ENCODE measurements at places on chromosomes 2 and 18. TPM values are rescaled to one million over a fixed set of nuclear protein-coding genes. Genes with fewer than 3 reads are reported as not detected.

INHBB gene
- total RNA-seq: under 0.01 TPM

C2orf74 gene
- 4.8 TPM for total RNA-seq

SCYGR4 gene
- not detected for total RNA-seq

UGT1A10 gene
- total RNA-seq: under 0.01 TPM

SPAST gene
- 14.5 TPM for total RNA-seq

FOXI3 gene
- total RNA-seq: not detected

- DNase-seq: peak; percentile 55
Observed at GRCh38 chr2:28239207-28239606, 153.5 kb upstream of the FOSL2 start.

- DNase-seq: no peak
Observed at GRCh38 chr2:66440708-66441497, 6.0 kb downstream of the MEIS1 start.

DNA sequence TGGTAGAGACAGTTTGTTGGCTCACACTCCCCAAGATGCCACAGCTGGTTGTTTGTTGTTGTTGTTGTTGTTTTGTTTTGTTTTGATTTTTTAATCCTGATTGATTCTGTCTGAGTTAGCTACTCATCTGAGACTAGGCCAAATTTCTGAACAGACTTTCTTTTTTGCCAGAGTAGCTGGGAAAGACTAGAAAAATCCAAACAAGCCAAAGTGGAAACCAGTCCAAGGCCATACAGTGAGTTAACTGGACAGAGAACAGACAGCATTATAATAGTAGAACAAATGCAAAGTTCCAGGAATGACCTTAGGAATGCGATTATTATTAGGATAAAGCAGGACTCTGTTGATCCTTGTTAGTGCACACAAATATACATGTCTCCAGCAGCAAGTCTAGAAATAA, 43.8 kb upstream of the CYP26B1 start:
- no peak for DNase-seq

DNA sequence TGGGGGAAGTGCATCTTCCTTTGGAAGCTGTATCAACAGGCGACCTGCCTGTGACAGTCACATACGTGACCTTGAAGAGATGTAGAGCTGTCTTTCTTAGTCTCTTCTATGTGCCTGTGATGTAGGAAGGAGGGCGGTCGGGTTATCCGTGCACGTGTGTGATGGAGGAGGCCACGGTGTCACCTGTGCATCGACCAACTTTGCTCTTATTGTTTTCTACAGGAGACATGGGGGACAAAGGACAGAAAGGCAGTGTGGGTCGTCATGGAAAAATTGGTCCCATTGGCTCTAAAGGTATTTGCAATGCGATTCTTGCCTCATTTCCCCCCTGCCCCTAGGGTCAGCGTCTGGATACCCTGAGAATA, 20.7 kb upstream of the ALLC start:
- no peak for DNase-seq

DNA sequence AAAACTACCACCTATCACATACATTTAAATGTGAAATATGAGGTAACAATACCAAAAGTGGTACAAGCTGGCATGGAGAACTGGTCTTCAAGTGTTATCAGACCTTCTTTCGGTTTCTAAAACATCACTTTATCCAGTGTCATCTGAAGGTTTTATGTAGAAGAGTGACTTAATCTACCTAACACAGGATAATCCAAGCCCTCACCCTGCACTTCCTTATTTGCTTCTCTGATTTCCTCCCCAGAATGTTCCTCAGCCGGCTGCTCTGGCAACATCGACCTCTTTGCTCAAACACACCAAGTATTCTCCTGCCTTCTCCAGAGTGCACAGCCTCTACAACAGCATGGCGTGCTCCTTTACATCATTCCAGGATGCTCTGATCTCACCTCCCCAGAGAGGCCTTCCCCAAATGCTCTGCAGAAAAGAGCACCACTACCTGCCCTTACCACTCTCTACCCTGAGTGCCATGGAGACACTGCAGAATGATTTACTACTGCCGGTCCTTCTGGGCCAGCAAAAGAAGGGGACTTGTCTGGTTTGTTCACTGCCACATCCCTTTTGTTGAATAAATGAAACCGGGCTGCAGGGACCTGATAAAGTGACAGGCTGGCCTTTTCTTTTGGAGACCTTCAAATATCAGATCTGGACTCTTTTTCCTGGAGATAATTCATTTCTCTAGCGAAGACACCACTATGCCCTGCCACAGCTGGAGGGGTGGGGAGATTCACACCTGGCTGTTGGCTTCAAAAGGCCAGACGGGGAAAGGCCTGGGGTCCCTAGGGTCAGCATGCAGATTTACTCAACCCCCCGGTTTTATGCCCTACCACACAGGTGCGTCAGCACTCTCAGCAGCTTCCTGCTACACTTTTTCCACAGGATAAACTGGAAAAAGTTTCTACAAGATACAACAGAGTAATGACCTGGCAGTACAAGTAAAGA, 42.0 kb downstream of the TTR start:
- DNase-seq: peak; percentile 50

DNA sequence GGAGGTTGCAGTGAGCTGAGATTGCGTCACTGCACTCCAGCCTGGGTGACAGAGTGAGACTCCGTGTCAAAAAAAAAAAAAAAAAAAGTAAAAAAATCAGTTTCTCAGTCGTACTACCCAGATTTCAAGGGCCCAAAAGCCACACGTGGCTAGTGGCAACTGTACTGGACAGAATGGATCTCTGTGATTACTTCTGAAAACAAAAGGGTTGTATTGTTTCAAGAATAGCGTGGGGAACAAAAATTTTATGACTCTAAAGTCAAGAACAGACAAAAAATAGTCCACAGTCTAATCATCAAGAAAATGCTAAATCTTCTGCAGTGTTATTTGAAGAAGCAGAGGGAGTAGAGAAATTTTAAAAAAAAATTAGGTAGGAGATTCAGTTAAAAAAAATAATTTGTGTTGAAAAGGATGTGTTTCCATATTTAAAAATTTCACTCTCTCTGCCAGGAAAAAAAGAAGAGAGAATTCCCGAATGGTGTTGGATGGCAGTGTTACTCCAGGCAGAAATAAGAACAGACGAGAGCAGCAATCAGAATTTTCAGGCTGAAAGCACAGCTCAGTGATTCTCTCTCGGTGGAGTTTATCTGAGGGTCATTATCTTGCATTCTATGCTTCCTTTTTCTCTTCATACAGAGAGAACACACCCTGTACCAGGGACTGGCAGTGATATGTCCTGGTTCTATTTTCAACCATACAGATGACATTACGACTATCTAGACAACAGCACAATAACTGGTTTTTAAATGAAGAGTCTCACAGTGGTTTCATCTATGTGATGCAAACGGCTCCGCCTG, 61.8 kb downstream of the CABYR start:
- DNase-seq: no peak

DNA sequence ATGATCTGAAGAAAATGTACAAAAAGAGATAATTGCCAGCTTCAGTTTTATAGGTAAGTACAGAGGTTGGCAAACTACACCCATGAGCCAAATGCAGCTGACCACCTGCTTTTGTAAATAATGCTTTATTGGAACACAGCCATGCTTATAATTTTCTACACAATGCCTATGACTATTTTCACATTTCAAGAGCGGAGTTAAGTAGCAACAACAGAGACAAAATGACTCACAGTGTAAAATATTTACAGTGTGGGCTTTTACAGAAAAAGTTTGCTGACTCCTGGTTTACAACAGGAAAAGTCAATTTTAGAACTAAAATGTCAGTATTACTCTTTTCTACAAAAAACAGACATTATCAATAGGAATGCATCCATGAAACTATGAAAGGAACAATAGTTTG, 26.0 kb downstream of the CWC22 start:
- DNase-seq: no peak

DNA sequence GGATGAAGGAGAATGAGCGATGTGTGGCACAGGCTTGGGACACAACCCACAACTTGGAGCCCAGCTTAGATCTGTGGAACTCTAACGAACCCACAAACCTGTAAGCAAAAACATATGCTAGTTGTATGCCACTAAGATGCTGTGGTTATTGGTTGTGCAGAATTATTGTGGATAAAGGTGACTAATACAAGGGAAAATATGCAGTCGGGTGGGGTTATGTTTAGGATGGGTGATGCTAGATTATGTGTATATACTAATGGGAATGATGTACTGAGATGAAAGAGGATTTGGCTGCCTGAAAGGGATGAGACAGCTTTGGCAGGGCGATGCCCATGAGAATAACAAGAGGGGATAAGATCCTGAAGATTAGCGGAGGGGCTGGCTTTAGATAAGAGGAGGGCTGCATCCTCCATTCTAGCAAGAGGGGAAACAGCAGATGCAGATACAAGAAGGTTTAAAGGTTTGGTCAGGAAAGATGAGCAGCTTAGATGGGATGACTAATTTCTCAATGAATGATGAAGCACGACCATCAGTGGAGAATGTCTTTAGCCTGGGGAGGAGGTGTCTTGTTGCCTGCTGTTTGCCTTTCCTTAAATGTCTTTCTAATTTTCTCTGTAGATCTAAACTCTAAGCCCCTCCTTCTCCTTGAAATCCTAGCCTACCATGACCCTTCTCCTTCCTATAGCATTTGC, 49.6 kb downstream of the GALNT14 start:
- DNase-seq: no peak

DNA sequence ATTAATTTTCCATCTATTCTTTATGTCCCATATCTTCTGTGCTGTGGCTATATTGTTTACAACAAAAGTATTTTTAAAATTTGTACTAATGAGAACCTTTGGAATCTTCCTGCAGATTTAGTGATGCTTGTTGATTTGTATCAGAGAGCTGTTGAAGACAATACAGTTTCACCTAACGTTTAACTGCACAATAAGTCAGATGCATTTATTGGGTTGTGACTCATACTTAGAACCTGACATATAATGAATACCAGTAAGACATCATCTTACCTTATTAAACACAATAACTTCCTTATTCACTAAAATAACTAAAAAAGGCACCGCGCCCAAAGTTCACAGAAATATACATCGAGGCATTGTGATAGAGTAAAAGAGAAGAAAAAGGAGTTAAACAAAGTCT, 43.8 kb upstream of the IL1R1 start:
- DNase-seq: no peak

DNA sequence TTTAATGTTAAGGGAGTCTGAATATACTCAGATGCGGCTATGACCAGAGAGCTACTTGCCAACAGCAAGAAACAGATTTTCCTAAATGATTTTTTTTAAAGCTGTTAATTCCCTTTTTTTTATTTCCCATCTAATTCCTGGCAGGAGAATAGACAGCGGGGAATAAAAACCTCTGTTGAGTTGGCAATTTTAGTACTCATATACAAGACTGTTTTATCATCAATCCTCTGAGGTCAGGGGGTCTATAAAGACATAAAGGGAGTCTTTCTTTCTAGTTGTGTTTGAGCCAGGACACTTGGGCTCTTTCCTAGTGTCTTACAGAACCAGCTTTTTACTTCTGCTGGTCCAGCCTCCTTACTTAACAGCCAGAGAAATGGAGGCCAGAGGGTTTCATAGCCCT, 29.4 kb downstream of the MAIP1 start:
- no peak for DNase-seq

DNA sequence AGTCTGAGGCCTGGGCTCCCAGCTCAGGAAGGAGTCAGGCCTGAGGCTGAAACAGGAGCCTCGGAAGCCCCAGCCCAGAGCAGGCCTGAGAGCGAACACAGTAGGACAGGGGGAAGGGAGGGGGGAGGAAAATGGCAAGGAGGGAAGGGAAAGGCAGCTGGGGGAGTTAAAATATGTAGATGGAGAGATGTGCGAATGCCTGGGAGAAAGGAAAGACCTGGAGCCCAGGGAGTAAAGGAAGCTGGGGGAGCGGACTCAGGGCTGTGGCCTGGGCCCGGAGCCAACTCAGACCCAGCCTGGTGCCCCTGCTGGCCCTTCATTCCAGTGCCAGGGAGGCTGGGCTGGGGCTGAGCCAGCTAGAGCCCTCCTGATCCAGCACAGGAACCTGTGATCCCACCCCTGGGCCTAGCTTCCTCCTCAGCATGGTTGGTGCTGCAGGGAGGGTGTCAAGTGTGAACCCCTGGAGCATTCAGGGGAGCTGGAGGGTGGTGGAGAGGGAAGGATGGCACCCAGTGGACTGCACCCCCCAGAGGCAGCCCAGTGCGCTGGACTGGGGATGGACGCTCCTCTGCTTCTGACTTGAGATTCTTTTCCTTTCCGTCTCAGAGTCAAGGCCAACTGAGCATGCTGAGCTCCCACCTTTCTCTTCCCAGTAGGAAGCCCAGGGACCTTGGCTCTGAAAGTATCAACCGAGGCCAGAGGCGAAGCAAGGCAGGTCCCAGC, 46.3 kb downstream of the EMX1 start:
- DNase-seq: no peak

Measured in hematopoietic multipotent progenitor cell (in vitro differentiated cells).